ENCODE measurements at places on chromosomes 5 and 9.

DNA sequence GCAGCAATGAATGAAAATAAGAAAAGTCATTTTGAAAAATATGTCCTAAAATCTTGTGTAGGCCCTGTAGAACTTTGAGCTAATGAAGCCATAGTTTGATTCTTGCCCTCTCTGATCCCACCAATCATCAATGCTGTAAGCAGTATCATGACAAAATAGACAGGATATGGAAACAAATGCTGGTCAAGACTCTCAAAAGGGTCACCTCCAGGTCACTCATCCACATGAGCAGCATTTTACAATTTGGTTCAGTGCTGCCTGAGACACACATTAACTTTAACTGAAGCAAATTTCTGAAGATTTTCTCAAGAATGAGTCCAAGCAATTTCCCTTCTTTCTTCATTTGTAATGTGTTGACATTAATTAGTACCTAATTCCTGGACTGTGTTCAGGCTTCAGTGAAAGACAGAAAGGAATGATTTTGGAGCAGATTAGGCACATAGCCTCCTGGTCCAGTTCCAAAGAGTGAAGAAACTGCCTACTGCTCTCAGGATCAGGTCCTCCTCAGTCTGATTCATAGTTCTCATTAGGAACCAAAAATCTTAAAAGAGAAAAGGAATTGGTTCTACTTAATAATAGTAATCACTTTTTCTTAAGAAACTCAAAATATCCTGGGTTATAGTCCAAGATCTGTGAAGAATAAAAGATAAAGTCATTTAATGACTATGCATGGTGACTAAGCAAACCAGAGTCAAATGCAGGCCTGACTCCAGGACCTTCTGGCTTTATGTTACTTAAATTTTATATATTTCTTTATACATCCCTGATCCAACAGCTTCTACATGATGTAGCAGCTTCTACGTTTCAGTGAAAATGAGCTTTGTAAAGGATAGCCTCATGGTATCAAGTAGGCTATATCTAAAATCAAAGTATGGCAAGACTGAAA is 192.1 kb upstream of the RGMB start:
- no peaks in the 10 kb centered on the region for H3K27me3 ChIP-seq
- H3K36me3 ChIP-seq: no peaks in the 10 kb centered on the region
- no peak overlapping the region for H3K4me3 ChIP-seq
- DNase-seq: no peak
- H3K27ac ChIP-seq: no peak overlapping the region

- no peak for DNase-seq
- H3K27me3 ChIP-seq: peaks cover 40% of the 10 kb centered on the region
- H3K36me3 ChIP-seq: no peaks in the 10 kb centered on the region
- H3K4me3 ChIP-seq: peak overlapping the region; percentile 74
- H3K27ac ChIP-seq: peak overlapping the region; percentile 70
Measured at GRCh38 chr5:76403766-76404222, 709 bp downstream of the IQGAP2 start.

- H3K4me1 ChIP-seq: peaks cover 25% of the 10 kb centered on the region
- H3K4me3 ChIP-seq: no peak overlapping the region
- no peaks in the 10 kb centered on the region for H3K27me3 ChIP-seq
- no peak overlapping the region for H3K27ac ChIP-seq
- H3K36me3 ChIP-seq: no peaks in the 10 kb centered on the region
- DNase-seq: no peak
Measured at GRCh38 chr9:5620494-5620893, 8.4 kb upstream of the RIC1 start.

DNA sequence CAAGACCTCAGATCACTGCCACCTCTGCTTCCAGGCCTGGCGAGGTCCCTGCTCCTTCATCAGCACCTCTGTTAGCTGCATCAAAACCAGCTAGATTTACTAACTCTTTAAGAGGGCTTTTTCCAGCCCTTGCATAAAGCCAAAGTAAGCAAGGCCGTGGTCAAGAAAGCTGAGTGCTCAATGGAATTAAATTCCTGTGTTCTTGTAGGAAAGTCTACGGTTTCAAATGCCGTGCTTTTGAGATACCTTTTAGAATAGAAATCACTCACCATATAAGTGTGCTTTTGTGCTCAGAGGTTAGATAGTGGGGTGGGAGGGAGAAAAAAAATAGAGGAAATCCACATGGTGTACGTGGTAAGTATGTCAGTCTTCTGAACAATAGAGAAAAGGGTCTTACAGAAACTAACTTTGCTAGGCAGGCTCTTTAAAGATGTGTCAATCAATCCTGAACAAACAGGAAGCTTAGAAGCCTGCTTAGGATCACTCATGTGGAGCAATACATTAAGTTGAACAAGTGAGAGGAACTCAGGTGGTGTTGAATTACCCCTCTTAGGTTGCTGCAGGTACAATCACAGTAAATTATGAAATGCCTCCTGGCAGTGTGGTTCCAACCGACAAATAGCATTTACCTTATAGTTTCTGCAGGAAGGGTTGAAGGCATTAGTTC is 79.7 kb downstream of the SEMA6A start:
- H3K27me3 ChIP-seq: no peaks in the 10 kb centered on the region
- H3K4me1 ChIP-seq: no peaks in the 10 kb centered on the region
- no peaks in the 10 kb centered on the region for H3K36me3 ChIP-seq
- no peak overlapping the region for H3K27ac ChIP-seq
- DNase-seq: no peak

- no peak overlapping the region for H3K4me3 ChIP-seq
- H3K36me3 ChIP-seq: no peaks in the 10 kb centered on the region
- DNase-seq: no peak
- H3K4me1 ChIP-seq: peaks cover 7% of the 10 kb centered on the region
- no peaks in the 10 kb centered on the region for H3K27me3 ChIP-seq
- H3K27ac ChIP-seq: no peak overlapping the region
Measured at GRCh38 chr9:124574534-124575375, 67.6 kb upstream of the NR5A1 start.

All from esophagus squamous epithelium (tissue), 5 donors.